NCI-H187 (cell line): ENCODE measurements at places on chromosomes 1 and 21.

GRCh38 chr1:81068726-81069125 lies 732.0 kb upstream of the ADGRL2 start:
- no peak for DNase-seq

DNA sequence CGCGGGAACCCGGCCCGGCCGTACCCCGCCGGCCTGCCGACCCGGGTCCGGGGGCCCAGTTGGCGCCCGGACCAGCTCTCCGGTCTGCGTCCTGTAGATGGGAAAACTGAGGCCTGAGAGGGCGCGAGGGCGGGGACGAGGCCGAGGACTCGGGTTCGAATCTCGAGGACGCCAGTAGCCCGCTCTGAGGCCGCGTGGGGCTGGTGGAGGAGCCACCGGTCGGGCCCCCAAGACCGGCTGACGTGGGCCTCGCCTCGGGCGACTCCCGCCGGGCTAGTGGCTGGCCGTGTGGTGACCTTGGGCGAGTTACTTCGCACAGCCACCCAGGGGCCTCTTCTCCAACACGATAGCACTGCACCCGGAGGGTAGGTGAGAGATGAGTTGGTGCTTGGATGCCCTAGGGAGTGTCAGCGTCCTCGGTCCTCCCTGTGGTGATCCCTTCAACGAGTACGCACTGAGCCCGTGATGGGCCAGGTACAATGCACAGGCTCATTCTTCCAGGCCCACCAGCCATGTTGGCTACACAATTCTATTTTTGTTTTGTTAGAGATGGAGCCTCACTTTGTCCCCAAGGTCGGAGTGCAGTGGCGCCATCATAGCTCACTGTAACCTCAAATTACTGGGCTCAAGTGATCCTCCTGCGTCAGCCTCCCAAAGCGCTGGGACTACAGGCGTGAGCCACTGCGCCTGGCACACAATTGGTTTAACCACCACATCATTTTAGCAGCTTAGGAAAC lies 404 bp upstream of the SCMH1 start:
- DNase-seq, result no peak

GRCh38 chr1:4076346-4076745 lies 176.3 kb upstream of the C1orf174 start:
- DNase-seq, result no peak

GRCh38 chr21:14454016-14455009 lies 71.4 kb upstream of the HSPA13 start:
- no peak for DNase-seq

- no peak for DNase-seq
These were observed 17.2 kb downstream of the CC2D1B start for GRCh38 chr1:52348704-52349300.

DNA sequence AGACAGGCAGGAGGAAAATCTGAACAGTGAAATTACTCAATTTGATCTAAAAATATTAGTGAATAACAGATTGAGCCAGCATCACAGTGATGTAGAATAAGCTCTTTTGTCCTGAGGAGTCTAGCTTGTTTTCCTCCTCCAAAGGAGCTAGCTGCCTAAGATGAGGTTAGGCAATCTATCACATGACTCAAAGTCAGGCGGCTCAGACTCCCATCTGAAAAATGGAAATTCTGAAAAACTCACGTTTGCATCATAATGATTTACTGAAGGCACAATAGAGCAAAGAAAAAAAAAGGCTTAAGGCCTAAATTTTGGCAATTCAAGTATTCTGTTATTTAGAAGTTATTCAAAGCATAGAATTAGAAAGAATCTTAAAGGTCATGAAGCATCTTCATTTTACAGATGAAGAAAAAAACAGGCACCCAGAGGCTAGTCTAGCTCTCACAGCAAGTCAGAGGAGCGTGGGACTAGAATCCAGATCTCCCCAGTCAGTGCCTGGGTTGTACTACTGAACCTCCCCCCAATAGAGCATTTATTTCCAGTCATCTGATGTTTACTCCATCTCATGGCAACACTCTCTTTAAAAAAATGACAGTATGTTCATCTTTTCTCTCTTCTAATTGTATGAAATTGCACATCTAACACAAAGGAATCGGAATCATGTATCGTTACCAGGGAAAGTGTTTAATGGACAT lies 62.5 kb upstream of the ATF3 start:
- no peak for DNase-seq

- DNase-seq, result peak; percentile 67
These were observed 1.1 kb downstream of the NMNAT2 start for GRCh38 chr1:183416850-183417771.

GRCh38 chr21:15552914-15553494 lies 176.8 kb upstream of the USP25 start:
- no peak for DNase-seq

- DNase-seq, result no peak
These were observed 5.9 kb downstream of the PRRX1 start for GRCh38 chr1:170669586-170670530.

GRCh38 chr1:231362325-231362724 lies 24.2 kb downstream of the SPRTN start:
- no peak for DNase-seq

GRCh38 chr1:17304826-17305175 lies 3.2 kb upstream of the PADI4 start:
- no peak for DNase-seq

- DNase-seq, result no peak
These were observed 65.6 kb downstream of the IFI44 start for GRCh38 chr1:78715181-78715661.

- DNase-seq, result no peak
These were observed 107.2 kb downstream of the EDEM3 start for GRCh38 chr1:184647471-184647870.

DNA sequence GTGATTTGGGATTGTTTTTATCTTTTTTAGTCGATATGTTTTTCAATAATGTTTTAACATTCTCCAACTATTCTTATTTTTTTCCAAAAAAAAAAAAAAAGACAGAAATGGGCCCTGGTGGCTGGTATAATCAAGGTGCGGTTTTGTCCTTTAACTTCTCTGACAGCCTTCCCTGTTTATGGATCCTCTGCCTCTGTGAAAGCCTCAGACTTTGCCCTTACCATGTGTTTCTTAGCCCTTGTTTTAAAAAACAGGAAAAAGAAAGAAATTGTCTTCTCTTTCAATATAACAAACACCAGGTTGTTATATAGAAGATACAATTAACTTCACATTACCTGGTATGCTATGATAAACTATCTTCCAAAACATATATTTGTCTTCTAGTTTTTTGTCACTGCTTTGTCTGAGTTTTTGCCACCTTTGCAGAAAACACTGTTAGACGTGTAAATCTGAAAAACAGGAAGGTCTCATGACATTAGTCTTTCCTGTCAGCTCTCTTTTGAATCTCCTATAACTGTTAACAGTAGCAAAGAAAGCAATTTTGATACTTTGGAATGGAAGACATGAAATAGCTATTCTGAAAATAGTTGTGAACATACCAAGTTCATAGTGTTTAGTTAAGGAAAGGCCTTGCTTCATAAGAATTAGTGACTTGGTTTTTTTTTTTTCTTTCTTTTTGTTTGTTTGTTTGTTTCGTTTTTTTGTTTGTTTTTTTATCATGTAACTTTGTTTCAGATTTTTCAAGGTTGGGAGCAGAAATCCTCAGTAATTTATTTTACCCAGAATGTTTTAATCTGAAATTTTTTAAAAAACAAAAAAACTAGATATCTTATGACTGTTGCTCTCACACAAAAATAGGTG lies 31.7 kb upstream of the CACYBP start:
- no peak for DNase-seq

GRCh38 chr21:44874497-44875315 lies 1.2 kb upstream of the PTTG1IP start:
- DNase-seq, result no peak

DNA sequence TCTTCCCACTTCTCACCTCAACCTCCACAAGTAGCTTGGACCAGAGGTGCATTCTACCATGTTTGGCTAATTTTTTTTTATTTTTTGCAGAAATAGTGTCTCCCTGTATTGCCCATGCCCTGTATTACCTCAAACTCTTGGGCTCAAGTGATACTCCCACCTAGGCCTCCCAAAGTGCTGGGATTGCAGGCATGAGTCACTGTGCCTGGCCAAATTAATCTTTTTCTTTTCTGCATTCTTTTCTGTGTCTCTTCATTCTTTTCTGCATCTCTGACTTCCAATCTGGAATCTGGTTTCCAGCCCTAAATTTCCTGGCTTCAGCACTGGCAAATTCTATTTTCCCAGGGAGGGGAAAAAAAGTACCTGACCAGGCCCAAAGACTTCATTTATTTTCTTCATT lies 31.2 kb upstream of the TACSTD2 start:
- DNase-seq, result no peak
